ENCODE measurements at places on chromosomes 12 and 14. TPM values are rescaled to one million over a fixed set of nuclear protein-coding genes. Genes with fewer than 3 reads are reported as not detected.

Gene SYNDIG1L
- total RNA-seq = 1.6 TPM

Gene CLEC9A
- not detected for total RNA-seq

DNA sequence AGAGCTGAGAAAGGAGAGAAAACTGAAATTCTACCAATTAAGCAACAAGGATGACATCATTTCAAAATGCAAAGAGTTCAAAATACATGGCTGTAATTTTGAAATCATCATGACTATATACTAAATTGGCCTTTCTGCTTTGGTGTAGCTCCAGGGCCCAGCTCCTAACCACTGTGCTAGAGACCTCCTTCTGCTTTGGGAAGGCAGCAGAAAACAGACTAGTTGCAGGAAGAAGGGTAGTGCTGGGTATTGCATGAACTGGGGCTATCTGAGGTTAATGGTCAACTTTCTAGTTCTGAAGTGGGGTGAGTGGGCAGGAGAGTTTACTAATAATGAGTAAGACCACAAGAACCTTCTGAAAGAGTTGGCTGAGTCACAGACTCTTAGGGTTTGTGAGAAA, 66.2 kb downstream of the PTGER2 start:
- H3K4me3 ChIP-seq = no peak overlapping the region
- H3K27me3 ChIP-seq = no peaks in the 10 kb centered on the region
- peaks cover 4% of the 10 kb centered on the region for H3K36me3 ChIP-seq
- no peak for DNase-seq
- H3K27ac ChIP-seq = no peak overlapping the region

GRCh38 chr14:76289276-76289675, 86.7 kb upstream of the ESRRB start:
- H3K27me3 ChIP-seq = no peaks in the 10 kb centered on the region
- no peak overlapping the region for H3K4me3 ChIP-seq
- no peak for DNase-seq

DNA sequence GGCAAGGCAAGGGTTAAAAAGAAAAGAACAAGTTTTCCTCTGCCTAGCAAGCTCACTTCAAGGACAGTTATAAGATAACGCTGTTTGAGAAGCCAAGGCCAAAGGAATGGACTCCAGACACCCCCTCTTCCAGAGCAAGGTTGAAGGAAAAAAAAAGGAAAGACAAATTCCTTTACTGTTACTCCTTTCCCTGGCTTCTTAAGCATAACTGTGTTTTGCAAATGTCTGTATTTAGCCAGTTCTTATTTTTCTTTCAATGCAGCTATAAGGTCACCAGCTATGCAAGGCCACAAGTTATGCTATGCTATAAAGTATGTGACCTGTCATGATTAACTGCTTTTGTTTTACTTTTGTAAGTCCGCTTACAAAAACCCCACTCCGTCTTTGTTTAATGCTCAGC, 26.6 kb downstream of the ZNF410 start:
- H3K4me1 ChIP-seq = no peaks in the 10 kb centered on the region
- H3K27ac ChIP-seq = no peak overlapping the region
- DNase-seq = no peak
- H3K36me3 ChIP-seq = peaks cover 24% of the 10 kb centered on the region
- H3K27me3 ChIP-seq = no peaks in the 10 kb centered on the region
- H3K4me3 ChIP-seq = no peak overlapping the region

DNA sequence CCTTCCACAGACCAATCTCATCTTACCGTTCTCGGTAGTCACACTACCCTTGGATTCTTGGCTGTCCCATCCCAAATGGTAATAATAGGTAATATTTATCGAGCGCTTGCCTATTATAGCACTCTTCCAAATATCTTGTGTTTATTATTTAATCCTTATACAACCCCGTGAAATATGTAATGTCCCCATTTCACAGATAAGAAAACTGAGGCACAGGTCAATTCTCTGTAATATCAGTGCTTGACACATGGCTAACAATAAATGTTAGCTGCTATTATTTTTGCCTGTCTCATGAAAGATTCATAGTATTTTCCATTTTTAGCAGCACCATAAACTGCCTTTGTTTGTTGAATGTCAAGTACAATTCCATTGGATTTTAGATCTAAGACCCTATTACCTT, 4.5 kb downstream of the TMX1 start:
- no peaks in the 10 kb centered on the region for H3K27me3 ChIP-seq
- no peak overlapping the region for H3K27ac ChIP-seq
- 0 out of 2 replicates have a peak overlapping the region, but pooled peaks have one; percentile 89 for H3K4me3 ChIP-seq
- peaks cover 30% of the 10 kb centered on the region for H3K36me3 ChIP-seq
- peaks cover 42% of the 10 kb centered on the region for H3K4me1 ChIP-seq
- no peak for DNase-seq

GRCh38 chr12:113482334-113482733, 10.7 kb upstream of the LHX5 start:
- peaks cover 71% of the 10 kb centered on the region for H3K27me3 ChIP-seq
- peak; percentile 82 for DNase-seq
- H3K36me3 ChIP-seq = no peaks in the 10 kb centered on the region
- peaks cover 66% of the 10 kb centered on the region for H3K4me1 ChIP-seq
- H3K4me3 ChIP-seq = no peak overlapping the region

- no peak for DNase-seq
- H3K4me1 ChIP-seq = peaks cover 6% of the 10 kb centered on the region
- H3K4me3 ChIP-seq = no peak overlapping the region
Observed at GRCh38 chr14:90544566-90544965, 147.7 kb downstream of the CALM1 start.

GRCh38 chr12:95429172-95429510, 44.8 kb upstream of the METAP2 start:
- no peak overlapping the region for H3K27ac ChIP-seq
- H3K27me3 ChIP-seq = no peaks in the 10 kb centered on the region
- DNase-seq = no peak
- H3K4me1 ChIP-seq = no peaks in the 10 kb centered on the region
- H3K36me3 ChIP-seq = no peaks in the 10 kb centered on the region

DNA sequence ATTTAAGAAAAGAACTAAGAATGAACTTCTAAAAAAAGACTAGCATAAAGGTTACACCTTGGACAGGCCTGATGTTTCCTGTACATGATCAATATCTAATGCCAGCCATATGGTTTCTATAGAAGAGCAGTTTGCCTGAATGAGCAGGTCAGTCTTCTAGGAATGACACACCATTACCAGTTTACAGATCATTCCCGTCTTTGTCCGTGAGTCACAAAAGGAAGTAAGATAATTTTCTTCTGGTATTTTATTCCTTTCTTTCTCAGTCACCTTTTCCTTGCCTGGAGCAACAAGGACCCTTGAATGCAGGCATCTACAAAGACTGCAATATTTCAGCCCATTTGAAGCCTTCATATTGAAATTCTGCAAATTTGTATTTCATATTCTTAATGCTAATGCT, 44.6 kb upstream of the CNTN1 start:
- peaks cover 7% of the 10 kb centered on the region for H3K36me3 ChIP-seq
- no peak overlapping the region for H3K27ac ChIP-seq
- H3K27me3 ChIP-seq = no peaks in the 10 kb centered on the region
- no peak for DNase-seq
- H3K4me3 ChIP-seq = no peak overlapping the region

All from GM23338 (cell line).